ENCODE measurements at places on chromosomes 1 and 21. TPM values are rescaled to one million over a fixed set of nuclear protein-coding genes. Genes with fewer than 3 reads are reported as not detected.

DNA sequence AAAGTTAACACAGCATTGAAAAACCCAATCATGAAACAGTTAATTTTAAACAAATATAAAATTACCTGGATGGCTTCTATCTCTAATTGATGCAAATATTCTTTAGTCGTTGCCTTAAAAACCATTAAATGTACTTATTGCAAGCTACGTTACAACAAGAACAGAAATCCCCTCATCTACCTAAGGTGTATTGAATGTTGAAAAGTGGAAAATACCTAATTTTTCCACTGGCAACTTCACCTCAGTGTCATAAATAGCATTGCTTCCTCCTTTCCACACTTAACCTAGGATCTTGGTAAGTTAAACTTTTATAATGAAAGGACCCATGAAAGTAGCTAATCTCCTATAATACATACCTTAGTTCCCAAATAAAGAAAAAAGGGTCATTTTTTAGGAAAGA lies 5.4 kb downstream of the GADD45A start:
- no peak for DNase-seq

DNA sequence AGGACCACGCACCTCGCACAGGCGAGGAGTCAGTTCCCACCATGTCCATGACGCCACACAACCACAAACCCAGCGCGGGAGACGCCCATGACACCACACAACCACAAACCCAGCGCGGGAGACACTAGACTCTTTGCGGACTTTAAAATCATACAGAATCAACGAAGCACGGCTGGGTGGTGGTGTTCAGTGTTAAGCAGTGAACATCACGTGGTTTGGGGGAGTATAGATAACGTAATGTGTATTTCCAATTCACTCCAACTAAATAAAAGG lies 19.2 kb downstream of the PTTG1IP start:
- DNase-seq, result no peak

Gene NMNAT2
- 0.34 TPM for total RNA-seq

Gene FCGR1A
- 1.6 TPM for total RNA-seq

Gene COL16A1
- total RNA-seq, result 85.5 TPM
